Stimulated activated CD4-positive, alpha-beta T cell treated with anti-CD3 and anti-CD28 coated beads, TNF-alpha, amount 100 ng/mL, for 1 hour (primary cell): ENCODE measurements at places on chromosomes 1 and 21.

- no peak for DNase-seq
Observed at GRCh38 chr1:18091660-18092446, 15.7 kb upstream of the IGSF21 start.

DNA sequence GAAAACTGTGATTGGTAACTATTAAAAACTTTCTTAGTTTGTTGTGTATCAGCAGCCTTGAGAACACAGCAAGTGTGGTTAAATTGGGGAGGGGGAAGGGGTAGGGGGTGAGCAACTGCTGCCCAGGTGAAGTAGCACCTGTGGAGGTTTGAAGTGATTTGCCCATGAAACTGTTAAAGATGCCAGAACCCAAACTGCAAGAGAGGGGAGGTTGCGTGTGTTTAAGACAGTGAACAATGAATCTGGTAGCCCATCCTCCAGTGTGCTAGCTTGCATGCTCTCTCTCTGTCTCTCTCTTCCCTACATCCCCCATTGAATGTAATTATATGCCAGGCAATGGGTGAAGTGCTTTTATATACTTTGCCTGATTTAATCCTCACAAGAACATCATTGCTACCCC lies 154.7 kb downstream of the RUNX1 start:
- no peak for DNase-seq

- no peak for DNase-seq
Observed at GRCh38 chr1:238832106-238832505, 554.3 kb upstream of the CHRM3 start.

DNA sequence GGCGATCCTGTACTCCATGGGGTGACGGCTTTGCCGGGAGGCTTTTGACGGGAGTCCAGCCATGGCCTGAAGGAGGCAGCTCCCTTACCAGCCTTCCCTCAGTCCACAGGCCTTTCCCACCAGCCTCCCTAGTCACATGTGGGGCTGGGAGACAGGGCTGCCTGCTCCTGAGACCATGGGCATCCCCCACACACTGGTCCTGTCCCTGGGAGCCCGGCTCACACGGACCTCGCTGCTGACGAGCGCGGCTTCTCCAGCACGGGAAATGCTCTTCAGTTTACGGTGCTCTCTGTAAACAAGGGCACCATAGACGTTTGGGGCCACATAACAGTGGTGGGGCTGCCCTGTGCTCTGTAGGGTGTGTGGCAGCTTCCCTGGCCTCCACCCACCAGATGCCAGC lies 104.5 kb upstream of the TMEM51 start:
- no peak for DNase-seq

DNA sequence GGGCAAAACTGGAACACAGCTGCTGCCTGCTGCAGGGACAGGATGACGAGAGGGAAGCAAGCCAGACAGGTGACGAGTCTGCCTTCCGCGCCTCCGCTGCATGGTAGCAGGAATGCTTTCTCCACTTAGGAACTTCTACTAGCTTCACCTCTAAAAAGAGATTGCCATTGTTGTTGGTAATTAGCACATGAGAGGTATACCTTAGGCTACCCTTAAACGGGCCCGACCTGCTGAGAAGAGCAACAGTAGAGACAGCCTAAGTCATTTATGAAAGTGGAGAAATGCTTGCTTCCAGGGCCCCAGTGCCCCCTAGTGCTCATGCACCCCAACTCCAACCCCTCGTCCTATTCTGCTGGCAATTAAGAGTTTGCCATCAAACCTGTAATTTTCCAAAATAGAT lies 96.9 kb upstream of the AKT3 start:
- DNase-seq: no peak

DNA sequence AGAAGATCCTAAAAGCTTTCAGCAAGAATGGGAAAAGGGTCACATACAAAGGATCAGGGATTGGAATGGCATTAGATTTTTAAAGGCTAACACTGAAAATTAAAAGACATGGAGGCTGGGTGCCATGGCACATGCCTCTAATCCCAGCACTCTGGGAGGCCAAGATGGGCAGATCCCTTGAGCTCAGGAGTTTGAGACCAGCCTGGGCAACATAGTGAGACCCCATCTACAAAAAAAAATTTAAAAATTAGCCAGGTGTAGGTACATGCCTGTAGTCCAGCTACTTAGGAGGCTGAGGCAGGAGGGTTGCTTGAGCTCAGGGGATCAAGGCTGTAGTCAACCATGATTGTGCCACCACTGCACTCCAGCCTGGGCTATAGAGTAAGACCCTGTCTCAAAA lies 12.4 kb downstream of the LURAP1 start:
- no peak for DNase-seq

DNA sequence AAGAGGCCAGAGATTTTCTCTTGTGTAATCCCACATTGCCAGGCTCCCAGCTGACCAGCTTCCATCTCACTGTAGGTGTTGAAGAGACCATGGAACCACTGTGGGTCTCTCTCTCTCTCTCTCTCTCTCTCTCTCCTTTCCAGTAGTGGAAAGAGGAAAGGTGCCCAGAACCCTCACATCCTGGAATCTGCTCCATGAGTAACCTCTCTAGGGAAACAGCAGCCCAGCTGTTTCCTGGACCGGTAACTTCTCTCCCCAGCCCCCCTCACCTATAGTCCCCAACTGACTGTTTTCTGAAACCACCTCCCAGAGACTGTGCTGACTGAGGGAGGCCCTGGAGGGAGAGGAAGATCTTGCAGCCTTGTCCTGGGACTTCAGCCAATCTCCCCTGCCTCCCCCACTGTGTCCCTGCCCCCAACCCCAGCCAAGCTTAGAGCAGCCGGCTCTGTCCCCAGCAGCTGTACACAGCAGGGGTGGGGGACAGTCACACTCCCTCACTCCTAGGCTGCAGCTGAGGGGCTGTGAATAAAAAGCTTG lies 20.6 kb upstream of the SLC45A3 start:
- DNase-seq: no peak

- no peak for DNase-seq
Observed at GRCh38 chr1:245685111-245685810, 530.5 kb downstream of the KIF26B start.

GRCh38 chr1:97461782-97462181 lies 459.1 kb downstream of the DPYD start:
- no peak for DNase-seq

- no peak for DNase-seq
Observed at GRCh38 chr1:114702737-114703136, 7.4 kb upstream of the AMPD1 start.

DNA sequence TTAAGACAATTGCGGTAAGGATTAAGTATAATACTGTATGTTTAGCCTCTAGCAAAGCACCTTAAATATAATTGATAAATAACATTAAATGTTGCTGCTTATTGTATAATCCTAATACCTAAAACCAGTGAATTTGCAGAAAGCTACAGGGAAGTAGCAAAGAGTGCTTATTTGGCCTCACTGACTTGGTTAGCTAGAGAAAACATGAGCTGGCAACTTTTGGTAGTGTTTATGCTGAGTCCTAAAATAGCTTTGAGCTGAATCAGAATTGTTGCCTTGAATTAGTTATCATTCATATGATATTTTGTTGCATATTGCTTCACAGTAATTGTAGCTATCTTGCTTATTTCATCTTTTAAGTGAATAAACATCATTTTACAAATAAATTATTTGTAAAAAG lies 3.5 kb downstream of the TRIM67 start:
- DNase-seq: no peak

- DNase-seq: no peak
Observed at GRCh38 chr1:197838836-197839235, 63.6 kb upstream of the DENND1B start.

GRCh38 chr1:32680642-32681041 lies 21.9 kb downstream of the SYNC start:
- no peak for DNase-seq

- no peak for DNase-seq
Observed at GRCh38 chr21:45153358-45154318, 79.3 kb downstream of the ADARB1 start.

DNA sequence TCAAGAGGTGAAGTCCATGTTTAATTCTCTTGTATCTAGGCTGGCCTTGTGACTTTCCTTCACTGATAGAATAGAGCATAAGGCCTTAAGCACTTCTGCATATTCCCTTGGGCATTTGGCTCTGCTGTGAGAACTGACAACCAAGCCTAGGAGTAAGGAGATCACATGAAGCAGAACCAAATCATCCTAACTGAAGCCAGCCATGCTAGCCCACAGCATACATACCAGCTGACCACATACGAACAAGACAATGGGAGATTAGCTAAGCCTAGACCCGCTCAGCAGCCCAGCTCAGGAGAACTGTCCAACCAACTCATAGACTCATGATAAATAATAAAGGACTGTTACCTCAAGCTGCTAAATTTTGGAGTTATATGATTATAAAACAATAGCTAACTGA lies 114.6 kb upstream of the NEK7 start:
- no peak for DNase-seq

DNA sequence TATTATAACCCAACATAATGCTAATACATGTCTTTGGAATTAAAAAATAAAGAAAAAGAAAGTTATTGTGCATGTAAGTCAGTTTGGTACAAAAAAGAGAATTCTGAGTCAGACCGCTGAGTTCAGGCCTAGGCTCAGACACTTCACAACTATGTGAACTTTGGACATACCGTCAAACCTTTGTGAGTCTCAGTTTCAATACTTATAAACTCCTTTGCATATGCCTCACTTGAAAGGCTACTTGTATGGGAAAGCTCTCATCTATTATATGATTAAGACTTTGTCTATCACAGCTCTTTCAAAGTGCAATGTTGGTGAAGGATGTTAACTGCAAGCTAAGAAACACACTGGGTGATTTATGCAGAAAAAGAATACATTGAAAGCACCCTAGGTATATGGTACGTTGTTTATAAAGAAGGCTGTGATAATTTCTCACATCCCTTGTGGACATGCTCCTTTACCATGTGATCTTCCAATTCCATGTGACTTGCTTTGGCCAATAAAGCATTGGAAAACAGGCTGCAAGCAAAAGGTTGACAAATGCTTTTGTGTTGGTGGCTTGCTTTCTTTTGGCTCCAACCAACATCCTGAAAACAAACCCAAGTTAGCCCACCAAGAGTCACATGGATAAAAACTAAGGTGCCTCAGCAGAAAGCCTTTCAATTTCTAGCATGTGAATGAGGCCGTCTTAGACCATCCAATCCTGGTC lies 49.6 kb downstream of the INTS7 start:
- DNase-seq: no peak

- DNase-seq: no peak
Observed at GRCh38 chr1:10903821-10904220, 107.4 kb upstream of the CASZ1 start.

DNA sequence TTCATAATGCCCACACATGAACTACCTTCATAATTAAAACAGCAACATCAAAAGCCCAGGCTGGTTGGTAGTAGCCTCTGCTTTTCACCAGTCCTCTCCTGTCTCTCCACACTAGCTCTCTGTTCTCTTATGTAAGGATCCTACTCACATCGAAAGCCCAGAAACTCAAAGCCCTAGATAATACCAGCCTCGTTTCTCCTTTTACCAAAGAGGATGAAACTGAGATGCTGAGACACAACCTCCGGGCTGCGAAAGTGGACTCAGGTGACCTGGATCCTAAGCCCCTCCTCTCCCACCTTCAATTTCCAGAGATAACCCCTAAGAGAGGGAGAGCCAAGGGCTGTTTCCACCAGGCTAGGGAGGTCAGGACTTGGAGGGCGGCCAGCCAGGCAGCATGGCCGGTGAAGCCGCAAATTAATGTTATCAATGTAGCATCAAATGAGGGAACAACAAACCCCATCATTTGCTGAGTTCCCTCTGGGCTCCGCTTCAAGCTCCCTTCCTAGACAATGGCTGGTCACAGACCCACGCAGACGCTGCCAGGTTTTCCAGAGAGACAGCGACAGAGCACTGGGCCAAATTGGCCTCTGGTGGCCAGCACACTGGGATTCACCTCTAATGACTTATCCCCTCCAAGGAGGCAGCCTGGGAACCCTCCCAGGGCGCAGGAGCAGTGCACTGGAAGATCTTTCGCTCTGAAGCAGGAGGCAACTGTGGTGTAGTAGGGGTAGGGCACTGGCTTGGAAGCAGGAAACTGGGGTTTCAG lies 20.7 kb upstream of the STMN1 start:
- DNase-seq: no peak

DNA sequence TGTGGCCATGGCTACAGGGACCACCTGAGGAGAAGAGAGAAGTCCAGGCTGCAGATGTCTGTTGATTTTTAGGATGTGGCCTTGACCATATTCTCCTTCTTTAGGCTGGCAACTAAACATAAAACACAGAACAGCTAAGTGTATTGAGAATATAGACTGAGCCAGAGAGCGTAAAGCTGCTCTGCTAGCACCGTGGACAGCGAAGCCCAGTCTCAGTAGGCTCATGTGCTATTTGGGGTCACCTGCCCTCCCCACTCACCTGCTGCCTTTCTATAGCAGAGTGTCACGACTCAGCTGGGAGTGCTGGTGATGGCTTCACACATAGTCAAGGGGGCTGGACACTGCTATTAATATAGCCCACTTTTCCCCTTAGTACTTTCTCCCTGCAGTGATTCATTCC lies 278.5 kb downstream of the KCNH1 start:
- no peak for DNase-seq

DNA sequence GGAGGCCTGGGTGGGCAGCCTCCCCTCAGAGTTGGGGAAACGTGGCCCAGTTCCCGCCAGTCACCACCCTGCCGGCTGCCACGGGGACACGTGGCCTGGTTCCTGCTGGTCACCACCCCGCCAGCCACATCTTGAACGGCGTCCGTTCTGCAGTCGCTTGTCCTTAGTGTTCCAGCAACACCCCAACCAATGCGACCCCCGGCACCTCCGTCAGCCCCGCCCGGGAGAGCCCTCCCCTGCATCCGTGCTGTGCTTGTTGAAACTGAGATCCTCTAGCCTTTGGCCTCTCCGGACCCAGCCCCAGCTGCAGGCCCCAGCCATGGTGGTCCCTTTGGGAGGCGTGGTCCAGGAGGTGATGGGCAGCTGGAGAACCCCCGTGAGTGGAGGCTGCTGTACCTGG lies 18.7 kb downstream of the PRKCZ start:
- DNase-seq: no peak

- DNase-seq: no peak
Observed at GRCh38 chr1:214494706-214495105, 56.7 kb downstream of the PTPN14 start.

DNA sequence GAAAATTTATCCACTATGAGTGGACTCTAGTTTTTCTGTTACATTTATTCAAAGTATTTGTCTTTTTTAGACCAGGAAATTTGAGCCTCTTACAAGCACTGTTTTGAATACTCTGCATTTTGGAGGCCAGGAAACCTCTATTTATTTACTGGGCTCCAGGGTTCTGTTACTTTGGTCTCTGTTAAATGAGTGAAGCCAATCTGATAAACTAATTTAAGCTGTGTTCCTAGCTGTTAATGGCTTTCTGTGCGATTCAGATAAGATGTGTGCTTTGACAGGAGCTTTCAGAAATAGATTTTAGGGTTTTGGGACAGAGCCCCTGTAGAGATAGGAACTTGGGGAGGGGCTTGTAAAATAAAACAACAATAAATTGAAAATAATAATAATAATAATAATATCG lies 23.9 kb downstream of the ACKR1 start:
- no peak for DNase-seq
